ENCODE measurements at places on chromosomes 3 and 15. TPM values are rescaled to one million over a fixed set of nuclear protein-coding genes. Genes with fewer than 3 reads are reported as not detected.

Gene NEK4
- 8.6 TPM for polyA plus RNA-seq

Gene GRM2
- polyA plus RNA-seq: 3.1 TPM

Gene LXN
- 10.0 TPM for polyA plus RNA-seq

Gene CELSR3
- polyA plus RNA-seq: 8.3 TPM

Gene ZNF860
- 2.7 TPM for polyA plus RNA-seq

Gene ZPLD1
- not detected for polyA plus RNA-seq

Gene ZIC4
- not detected for polyA plus RNA-seq

DNA sequence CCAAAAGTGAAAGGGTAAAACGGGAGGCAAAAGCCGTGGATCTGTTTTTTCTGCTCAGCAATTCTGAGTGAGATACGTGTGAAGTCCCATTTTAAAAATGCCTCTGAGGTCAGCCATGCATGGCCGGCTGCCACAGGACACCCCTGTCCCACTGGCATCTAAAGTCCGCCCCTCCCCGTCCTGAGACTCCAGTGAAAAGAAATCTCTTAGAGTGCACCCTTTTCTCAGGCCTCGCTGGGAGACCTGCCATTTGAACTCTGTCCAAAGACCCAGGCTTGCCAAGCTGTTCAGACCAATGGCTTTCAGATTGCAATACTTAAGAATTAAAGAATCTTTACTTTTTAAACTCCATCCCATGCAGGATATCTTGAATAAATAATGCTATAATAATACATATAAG is 61.0 kb upstream of the SLC24A5 start:
- no peak overlapping the region for H3K27ac ChIP-seq
- H3K27me3 ChIP-seq: no peaks in the 10 kb centered on the region
- H3K4me3 ChIP-seq: no peak overlapping the region
- no peaks in the 10 kb centered on the region for H3K36me3 ChIP-seq

DNA sequence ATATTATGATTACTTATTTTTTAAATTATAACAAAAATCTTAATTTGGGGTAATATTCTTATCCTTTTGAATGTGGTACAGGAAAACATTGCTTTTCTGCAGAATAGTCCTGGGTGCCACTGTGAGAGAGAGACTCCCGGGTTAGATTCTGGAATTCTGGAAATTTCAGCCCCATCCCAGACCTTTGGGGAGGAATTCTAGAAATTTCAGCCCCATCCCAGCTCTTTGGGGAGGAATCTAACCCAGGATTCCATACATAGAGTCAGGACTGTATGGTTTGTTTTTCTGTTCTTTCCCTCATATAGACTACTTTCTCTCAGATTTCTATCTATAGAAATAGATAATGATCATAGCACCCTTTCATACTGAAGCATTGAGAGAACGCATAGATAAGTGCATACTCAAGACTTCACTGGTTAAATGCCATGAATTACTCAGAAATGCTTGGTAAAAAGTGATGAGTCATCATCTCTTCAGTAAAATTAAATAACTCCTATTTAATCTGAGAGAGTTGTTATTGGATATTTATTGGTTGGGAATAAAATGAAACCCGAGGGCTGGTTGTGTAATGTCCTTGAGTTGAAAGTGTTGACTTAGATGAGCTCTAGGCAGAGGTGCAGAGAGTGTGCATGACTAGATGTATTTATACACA is 8.3 kb downstream of the EIF2AK4 start:
- H3K4me3 ChIP-seq: no peak overlapping the region
- H3K4me1 ChIP-seq: peaks cover 14% of the 10 kb centered on the region
- peaks cover 53% of the 10 kb centered on the region for H3K36me3 ChIP-seq
- peak overlapping the region; percentile 16 for H3K27ac ChIP-seq
- H3K27me3 ChIP-seq: no peaks in the 10 kb centered on the region

DNA sequence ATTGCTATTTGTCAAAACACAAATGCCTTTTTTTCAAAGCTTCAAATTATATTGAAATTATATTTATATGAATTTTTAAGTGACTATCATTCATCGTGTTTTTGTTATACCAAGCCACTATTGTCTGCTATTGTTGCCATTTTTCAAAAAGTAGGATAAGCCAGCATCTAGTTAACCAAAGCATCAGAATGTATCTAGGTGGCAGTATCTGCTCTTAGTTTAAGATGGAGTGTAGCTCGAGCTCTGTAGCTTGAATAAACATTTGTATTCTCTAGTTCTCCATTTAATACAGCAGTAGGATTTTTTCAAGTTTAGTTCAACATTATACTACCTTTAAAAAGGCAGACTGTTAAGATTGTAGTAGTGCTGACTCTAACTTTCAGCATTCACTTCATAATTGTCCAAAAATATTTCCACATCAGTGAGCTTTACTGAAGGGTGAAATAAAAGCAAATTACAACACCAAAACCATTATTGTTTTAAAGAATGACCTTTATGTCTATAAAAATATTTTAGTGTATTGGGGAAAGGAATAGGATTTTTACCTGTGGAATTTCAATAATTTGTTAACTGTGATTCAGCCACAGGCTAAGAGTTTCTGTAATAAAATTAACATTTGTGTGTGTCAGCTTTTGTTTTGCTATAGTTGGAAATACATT is 19.6 kb upstream of the C15orf61 start:
- peak; percentile 37 for DNase-seq
- H3K4me1 ChIP-seq: peaks cover 17% of the 10 kb centered on the region
- H3K4me3 ChIP-seq: no peak overlapping the region
- no peaks in the 10 kb centered on the region for H3K27me3 ChIP-seq

GRCh38 chr3:30356866-30357753 is 249.3 kb upstream of the TGFBR2 start:
- no peaks in the 10 kb centered on the region for H3K27me3 ChIP-seq
- H3K4me1 ChIP-seq: no peaks in the 10 kb centered on the region
- no peak overlapping the region for H3K4me3 ChIP-seq
- no peak overlapping the region for H3K27ac ChIP-seq
- H3K36me3 ChIP-seq: no peaks in the 10 kb centered on the region
- no peak for DNase-seq

DNA sequence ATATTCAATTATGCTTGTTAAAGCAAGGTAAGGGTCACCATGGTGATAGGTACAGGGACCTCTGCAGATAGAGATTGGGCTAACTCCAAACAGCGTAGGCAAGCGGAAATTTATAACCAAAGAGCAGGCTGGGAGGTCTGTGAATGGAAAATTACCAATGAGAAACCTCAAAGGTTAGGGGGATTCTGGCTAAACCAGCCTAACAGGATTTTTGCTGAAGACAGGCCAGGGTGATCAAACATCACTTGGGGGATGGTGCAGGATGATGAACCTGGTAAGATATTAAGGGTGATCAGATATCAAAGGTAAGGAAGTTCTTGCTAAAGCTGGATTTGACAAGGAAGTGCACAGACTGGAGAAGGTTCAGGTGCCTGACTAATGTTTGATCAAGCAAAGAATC is 35.3 kb upstream of the SNRPN start:
- peaks cover 17% of the 10 kb centered on the region for H3K4me1 ChIP-seq
- H3K4me3 ChIP-seq: peak overlapping the region; percentile 28
- DNase-seq: peak; percentile 84
- peak overlapping the region; percentile 62 for H3K27ac ChIP-seq
- no peaks in the 10 kb centered on the region for H3K36me3 ChIP-seq

DNA sequence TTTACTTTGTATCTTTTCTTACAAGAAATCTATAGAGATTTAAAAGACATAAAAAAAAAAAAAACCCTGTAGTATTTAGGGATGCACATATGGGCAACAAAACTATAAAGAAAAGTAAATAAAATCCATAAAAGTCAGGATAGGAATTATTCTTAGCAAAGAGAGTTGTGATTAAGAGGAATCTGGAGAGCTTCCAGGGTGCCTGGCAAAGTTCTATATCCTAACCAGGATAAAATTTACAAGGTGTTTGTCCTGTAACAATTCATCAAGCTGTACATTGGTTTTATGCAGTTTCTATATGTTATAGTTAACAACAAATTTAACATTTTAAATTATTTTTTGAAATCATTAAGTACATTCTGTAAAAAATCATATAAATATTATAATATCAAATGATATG is 7.9 kb downstream of the SECISBP2L start:
- no peaks in the 10 kb centered on the region for H3K4me1 ChIP-seq
- no peak overlapping the region for H3K27ac ChIP-seq
- H3K36me3 ChIP-seq: no peaks in the 10 kb centered on the region
- no peak overlapping the region for H3K4me3 ChIP-seq

DNA sequence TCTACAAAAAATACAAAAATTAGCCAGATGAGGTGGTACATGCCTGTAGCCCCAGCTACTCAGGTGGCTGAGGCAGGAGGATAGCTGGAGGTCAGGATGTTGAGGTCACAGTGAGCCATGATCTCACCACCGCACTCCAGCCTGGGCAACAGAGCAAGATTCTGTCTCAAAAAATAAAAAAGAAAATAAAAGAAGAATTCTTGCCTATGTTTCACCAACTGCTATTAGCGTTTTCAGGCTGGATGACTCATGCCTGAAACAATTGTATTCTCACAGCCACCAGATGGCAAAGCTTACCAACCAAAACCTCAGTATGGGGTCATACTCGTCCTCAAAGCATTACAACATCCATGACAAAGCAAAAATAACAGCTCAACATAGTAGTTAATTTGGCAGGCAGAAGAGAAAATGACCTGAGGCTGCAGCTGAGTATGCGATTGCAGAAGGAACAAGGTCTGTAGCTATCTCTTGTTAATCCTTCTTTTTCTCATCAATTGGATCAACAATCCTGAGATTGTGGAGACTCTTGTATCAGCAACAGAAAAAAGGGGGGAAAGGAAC is 52.2 kb downstream of the TP53BP1 start:
- DNase-seq: peak; percentile 45
- H3K4me3 ChIP-seq: no peak overlapping the region
- peak overlapping the region; percentile 72 for H3K27ac ChIP-seq
- H3K4me1 ChIP-seq: no peaks in the 10 kb centered on the region
- no peaks in the 10 kb centered on the region for H3K27me3 ChIP-seq

DNA sequence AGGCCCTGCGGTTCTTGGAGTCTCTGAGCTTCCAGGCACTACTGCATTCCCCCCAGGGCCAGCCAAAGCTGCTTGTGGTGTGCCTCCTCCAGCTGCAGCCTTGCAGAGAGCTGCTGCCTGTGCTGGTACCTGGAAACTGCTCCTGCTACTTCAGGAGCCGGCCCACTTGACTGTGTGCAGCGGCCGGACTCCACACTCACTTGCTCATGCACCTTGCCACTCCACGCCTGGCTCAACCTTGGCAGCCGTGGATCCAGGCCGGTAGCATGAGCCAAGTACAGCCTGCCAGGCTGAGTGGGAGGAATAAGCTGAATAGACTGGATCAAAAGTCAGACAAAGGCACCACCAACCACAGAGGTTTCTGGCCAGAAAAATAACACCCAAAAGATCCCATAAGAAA is 169.7 kb downstream of the TJP1 start:
- H3K4me3 ChIP-seq: no peak overlapping the region
- DNase-seq: no peak
- H3K27ac ChIP-seq: no peak overlapping the region
- H3K36me3 ChIP-seq: peaks cover 1% of the 10 kb centered on the region

- DNase-seq: peak; percentile 76
- peak overlapping the region; percentile 93 for H3K4me3 ChIP-seq
- H3K27ac ChIP-seq: no peak overlapping the region
- no peaks in the 10 kb centered on the region for H3K36me3 ChIP-seq
Observed at GRCh38 chr3:49803465-49804140, 542 bp downstream of the INKA1 start.

DNA sequence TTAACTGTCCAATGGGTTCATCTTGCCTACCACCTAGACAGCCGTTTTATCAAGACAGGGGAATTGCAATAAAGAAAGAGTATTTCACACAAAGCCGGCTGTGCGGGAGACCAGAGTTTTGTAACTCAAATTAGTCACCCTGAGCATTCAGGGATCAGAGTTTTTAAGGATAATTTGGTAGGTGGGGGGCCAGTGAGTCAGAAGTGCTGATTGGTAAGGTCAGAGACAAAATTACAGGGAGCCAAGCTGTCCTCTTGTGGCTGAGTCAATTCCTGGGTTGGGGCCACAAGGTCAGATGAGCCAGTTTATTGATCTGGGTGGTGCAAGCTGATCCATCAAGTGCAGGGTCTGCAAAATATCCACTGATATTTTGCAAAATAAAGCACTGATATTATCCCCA is 29.9 kb upstream of the GPD1L start:
- peaks cover 5% of the 10 kb centered on the region for H3K4me1 ChIP-seq
- no peaks in the 10 kb centered on the region for H3K27me3 ChIP-seq
- H3K36me3 ChIP-seq: no peaks in the 10 kb centered on the region
- no peak overlapping the region for H3K27ac ChIP-seq

- H3K27ac ChIP-seq: no peak overlapping the region
Observed at GRCh38 chr15:87689716-87690115, 566.8 kb downstream of the NTRK3 start.

DNA sequence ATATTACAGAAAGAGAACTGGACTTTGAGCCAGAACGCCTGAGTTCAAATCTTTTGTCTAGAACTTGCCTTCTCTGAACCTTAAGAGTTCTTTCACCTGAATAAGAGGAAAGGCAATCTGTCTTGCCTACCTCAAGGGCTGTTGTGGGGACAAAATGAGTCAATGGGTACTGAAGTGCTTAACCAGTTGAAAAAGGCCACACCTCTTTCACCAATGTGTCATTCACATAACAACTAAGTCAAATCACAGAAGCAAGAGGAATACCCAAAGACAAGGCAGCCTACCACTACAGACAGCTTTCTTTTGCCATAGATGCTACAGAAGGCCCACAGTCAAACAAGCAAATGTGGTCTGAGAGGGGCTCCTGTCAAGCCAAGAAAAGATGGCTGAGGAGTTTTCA is 39.7 kb downstream of the NBEAL2 start:
- DNase-seq: no peak
- 0 out of 2 replicates have a peak, but pooled peaks cover 8% of the 10 kb centered on the region for H3K4me1 ChIP-seq
- no peak overlapping the region for H3K27ac ChIP-seq

DNA sequence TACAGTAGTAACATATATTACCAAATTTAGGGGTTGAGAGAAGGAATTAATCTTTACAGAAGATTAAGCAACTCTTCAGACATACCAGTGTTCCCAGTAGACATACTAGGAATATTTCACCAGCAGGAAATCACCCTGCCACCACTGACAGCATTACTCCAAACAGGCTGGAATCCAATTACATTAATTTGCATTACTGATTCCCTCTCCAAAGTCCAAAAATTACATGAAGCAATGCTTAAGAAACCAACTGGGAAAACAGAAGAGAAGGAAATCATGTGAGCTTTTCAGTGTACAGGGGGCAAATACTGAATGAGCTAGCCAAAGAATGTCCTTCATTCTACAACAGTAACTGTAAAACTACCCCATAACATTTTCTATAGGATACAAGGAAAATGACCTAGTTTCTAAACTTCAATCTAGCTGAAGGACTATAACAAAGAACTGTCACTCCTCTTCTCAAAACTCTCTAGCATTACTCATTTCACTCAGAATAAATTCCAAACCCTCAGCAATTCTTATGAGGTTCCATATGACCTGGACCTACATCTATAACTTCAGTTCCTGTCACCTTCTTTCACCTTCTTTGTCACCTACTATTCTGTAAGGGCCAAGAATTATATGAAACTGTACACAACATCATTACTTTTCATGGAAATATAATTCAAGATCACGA is 72.7 kb downstream of the INO80 start:
- H3K27ac ChIP-seq: no peak overlapping the region
- no peaks in the 10 kb centered on the region for H3K27me3 ChIP-seq
- H3K4me3 ChIP-seq: no peak overlapping the region
- DNase-seq: no peak
